ENCODE measurements at places on chromosomes 3 and 15.

DNA sequence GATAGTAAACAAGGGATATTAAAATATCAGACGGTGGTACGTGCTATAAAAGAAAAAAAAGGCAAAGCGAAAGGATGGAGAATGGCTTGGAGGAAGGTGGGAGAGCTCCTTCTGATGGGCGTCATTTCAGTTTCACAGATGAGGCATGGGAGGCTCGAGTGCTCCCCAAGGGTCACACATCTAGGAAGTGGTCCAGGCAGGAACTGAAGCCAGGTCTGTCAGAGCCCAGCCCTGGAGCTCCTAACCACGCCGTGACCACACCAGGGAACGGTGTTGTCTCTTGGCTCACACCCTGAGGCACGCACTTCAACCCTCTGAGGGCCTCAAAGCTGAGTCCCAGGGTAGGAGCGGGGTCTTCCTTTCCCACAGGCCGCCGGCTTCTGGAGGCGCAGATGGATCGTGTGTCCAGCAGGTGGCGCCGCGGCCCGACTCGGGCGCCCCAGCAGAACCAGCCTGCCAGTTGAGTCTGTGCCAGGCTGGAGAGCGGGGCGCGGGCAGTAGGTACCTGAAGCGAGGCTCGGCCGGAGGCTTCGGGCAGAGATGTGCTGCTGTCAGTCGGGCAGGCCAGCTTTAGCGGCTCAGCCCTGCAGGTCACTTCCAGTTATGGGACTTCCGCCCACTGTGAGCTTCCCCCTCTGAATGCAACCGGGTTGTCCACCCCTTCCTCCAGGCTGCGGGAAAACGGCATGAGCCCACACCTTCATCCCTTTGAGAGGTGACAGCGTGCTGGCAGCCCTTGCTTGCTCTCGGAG lies 68.1 kb downstream of the SLC6A1 start:
- peak; percentile 39 for DNase-seq
- H3K4me1 ChIP-seq, result no peaks in the 10 kb centered on the region
- H3K36me3 ChIP-seq, result no peaks in the 10 kb centered on the region
- no peak overlapping the region for H3K27ac ChIP-seq

GRCh38 chr3:185656321-185656840 lies 70.3 kb downstream of the SENP2 start:
- no peaks in the 10 kb centered on the region for H3K36me3 ChIP-seq
- peak overlapping the region; percentile 44 for H3K27ac ChIP-seq
- no peaks in the 10 kb centered on the region for H3K27me3 ChIP-seq
- no peaks in the 10 kb centered on the region for H3K4me1 ChIP-seq
- H3K4me3 ChIP-seq, result no peak overlapping the region

- no peaks in the 10 kb centered on the region for H3K27me3 ChIP-seq
- H3K4me3 ChIP-seq, result no peak overlapping the region
- no peaks in the 10 kb centered on the region for H3K36me3 ChIP-seq
- DNase-seq, result no peak
These were observed 34.4 kb upstream of the MEIS2 start for GRCh38 chr15:37134699-37135131.

GRCh38 chr15:49042165-49042564 lies 4.1 kb downstream of the SECISBP2L start:
- no peak for DNase-seq
- no peak overlapping the region for H3K4me3 ChIP-seq
- H3K27ac ChIP-seq, result no peak overlapping the region

GRCh38 chr15:80776420-80777045 lies 2.6 kb upstream of the CEMIP start:
- H3K27me3 ChIP-seq, result no peaks in the 10 kb centered on the region
- H3K4me1 ChIP-seq, result peaks cover 6% of the 10 kb centered on the region
- H3K4me3 ChIP-seq, result no peak overlapping the region

- H3K27ac ChIP-seq, result no peak overlapping the region
- H3K27me3 ChIP-seq, result no peaks in the 10 kb centered on the region
- DNase-seq, result no peak
- no peaks in the 10 kb centered on the region for H3K4me1 ChIP-seq
- H3K4me3 ChIP-seq, result no peak overlapping the region
- no peaks in the 10 kb centered on the region for H3K36me3 ChIP-seq
These were observed 26.5 kb downstream of the PLOD2 start for GRCh38 chr3:146134348-146135117.

DNA sequence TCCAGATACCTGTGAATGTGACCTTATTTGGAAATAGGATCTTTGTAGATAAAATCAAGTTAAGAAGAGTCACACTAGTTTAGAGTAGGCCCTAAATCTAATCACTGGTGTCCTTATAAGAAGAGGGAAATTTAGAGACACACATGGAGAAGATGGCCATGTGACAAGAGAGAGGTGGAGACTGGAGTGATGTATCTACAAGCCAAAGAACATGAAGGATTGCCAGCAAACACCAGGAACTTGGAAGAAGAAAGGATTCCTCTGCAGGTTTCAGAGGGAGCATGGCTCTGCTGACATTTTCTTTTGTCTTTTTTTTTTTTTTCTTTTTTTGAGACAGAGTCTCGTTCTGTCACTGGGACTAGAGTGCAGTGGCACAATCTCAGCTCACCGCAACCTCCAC lies 20.8 kb downstream of the ARHGEF3 start:
- H3K4me3 ChIP-seq, result no peak overlapping the region
- no peaks in the 10 kb centered on the region for H3K36me3 ChIP-seq
- H3K27me3 ChIP-seq, result no peaks in the 10 kb centered on the region
- no peak for DNase-seq

DNA sequence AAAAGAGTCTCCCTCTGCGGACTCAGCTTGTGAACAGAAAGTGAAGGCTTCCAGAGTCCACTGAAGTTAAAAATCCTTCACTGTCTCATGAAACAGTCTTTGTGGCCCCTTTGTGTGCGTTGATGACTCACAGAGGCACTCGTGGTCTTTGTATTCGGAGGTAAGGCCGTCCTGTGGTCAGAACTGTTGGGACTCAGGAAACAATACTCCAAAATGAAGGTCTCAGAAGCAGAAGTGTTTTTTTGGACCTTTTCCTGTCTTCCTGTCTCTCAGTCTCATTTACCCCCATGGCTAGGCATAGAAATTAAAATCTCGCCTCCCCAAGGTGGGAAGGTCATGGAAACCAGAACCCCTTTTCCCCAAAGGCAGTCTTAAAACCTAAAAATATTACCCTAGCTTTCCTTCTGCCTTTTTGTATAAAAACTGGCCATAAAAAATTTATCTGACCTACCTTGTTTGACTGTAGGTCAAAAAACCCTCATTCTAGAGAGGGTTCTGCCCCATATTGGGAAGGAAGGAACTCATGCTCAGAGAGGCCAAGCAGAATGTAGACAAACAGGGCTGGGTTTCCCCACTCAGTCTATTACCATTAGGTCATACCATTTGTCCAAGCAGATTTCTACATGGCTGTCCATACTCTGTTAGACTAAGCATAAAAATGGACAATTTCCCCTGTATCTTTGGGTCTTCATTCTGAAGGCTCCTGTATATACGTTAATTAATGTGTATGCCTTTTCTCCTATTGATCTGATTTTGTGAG lies 19.1 kb upstream of the EPB42 start:
- H3K27ac ChIP-seq, result no peak overlapping the region
- no peaks in the 10 kb centered on the region for H3K36me3 ChIP-seq
- no peaks in the 10 kb centered on the region for H3K27me3 ChIP-seq
- DNase-seq, result no peak

GRCh38 chr3:18190646-18191045 lies 234.5 kb downstream of the SATB1 start:
- no peaks in the 10 kb centered on the region for H3K27me3 ChIP-seq
- no peak overlapping the region for H3K27ac ChIP-seq
- H3K4me3 ChIP-seq, result no peak overlapping the region
- H3K36me3 ChIP-seq, result no peaks in the 10 kb centered on the region
- H3K4me1 ChIP-seq, result no peaks in the 10 kb centered on the region
- DNase-seq, result no peak

DNA sequence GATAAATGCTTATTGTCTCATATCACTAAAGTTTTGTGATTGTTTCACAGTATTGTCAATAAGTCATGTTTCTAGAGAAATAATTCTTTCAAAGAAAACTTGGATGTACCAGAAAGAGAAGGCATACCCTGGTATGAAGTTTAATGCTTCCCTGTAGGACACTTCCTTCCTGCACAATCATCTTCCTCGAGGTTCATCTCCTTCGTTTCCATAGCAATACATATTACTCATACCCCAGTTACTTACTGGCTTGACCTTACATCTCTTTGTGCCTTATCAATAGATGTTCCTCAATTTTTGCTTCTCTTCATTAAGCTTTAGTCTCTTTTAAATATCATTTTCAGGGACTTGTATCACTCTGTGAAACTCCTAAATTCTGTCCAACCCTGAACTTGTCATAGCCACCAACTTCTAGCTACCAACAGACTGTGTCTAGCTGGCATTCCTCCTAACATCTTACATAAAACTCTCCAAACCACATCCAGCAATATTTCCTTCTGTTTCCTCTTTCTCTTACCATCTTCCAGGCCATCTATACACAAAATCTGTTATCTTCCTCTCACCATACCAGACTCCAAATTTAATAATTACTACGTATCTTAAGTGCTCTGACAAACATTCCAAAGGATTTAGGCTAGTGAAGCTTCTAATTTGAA lies 134.3 kb downstream of the GADL1 start:
- no peak overlapping the region for H3K27ac ChIP-seq
- no peak for DNase-seq
